ENCODE measurements at places on chromosomes 2 and 18.

GRCh38 chr2:64341461-64341860 is 112.5 kb upstream of the LGALSL start:
- no peak for DNase-seq

GRCh38 chr2:58039170-58039611 is 7.4 kb upstream of the VRK2 start:
- no peak for DNase-seq

DNA sequence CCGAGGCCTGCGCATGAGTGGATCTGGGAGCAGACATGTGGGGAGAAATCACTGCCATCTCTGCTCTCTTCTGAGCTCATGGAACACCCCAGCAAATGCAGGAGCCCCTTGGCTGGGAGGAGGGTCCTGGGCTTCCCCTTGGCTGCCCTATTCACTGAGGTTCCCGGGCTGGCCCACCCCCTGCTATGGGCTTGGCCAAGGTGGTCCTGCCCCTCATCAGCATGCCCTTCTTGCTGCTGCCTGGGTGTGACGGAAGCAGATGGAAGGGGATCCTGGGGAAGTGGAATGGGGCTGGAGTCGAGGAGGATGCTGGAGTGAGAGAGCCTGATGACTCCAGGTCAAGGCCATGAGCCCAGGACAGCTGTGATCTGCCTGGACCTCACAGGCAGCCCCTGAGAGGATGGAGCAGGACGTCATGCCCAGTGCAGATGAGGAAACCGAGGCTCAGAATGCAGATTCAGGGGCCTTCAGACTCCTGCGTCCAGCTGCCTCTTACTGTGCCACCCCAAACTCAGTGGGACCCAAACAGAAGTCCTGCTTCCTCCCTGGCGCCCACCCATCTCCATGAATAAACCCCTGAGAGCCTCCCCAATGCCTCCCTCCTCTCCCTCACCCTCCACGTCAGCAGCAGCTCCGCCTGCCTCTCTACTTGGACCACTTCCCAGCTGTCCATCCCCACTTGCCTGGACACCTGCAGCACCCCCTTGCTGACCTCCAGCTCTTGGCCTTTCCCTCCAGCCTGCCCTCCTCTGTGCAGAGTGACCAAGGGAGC is 4.0 kb downstream of the SNED1 start:
- no peak for DNase-seq

GRCh38 chr18:41121116-41121826 is 833.8 kb upstream of the PIK3C3 start:
- no peak for DNase-seq

DNA sequence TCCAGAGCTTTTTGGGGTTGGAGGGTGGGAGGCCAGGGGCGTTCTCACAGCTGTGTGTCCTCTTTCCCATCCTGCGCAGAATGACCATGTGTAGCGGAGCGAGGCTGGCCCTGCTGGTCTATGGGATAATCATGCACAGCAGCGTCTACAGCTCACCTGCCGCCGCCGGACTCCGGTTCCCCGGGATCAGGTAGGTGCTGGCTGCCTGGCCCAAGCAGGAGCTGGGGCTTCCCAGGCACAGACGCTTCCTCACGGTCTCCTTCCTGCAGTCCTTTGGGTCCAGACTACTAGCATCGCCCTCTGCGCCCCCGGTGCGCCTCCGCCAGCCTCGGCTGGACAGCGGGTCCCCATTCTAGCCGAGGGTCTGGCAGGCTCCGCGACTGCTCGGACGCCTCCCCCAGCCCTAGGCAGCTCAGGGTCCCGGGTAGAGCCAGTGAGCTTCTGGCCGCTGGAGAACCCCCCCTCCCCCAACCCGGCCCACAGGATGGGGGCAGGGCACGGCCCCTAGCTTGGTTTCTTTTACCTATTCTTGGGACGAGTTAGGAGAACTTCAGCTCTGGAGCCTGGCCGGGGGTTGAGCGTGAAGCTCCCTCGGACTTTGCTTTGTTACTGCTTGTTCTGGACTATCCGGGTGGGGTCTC is 756 bp downstream of the ADCYAP1 start:
- DNase-seq = no peak

GRCh38 chr18:3097082-3097481 is 84.1 kb upstream of the LPIN2 start:
- no peak for DNase-seq

DNA sequence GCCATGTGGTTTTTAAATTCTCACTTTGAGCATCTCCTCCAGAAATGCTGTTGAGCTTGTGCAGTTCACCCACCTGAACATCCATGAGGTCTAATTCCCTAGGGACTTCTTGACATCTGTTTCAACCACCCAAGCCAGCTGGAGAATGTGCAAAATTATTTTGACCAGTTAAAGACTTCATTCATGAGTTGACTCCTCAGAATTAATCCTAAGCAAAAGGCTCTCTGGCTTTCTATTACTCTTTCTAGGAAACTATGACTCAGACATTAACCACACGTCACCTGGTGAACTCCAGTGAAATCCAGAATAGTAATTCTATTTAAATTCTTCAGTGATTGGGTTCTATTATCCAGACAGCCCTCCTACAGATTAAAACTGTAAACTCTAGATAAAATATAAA is 247.5 kb downstream of the NBAS start:
- no peak for DNase-seq

- no peak for DNase-seq
Observed at GRCh38 chr2:144461308-144461766, 58.6 kb downstream of the ZEB2 start.

- DNase-seq = no peak
Observed at GRCh38 chr18:48833701-48834412, 116.9 kb downstream of the SMAD7 start.

GRCh38 chr2:239465017-239466001 is 64.5 kb upstream of the HDAC4 start:
- DNase-seq = peak; percentile 87

GRCh38 chr2:48855142-48855541 is 99.6 kb upstream of the LHCGR start:
- DNase-seq = no peak

DNA sequence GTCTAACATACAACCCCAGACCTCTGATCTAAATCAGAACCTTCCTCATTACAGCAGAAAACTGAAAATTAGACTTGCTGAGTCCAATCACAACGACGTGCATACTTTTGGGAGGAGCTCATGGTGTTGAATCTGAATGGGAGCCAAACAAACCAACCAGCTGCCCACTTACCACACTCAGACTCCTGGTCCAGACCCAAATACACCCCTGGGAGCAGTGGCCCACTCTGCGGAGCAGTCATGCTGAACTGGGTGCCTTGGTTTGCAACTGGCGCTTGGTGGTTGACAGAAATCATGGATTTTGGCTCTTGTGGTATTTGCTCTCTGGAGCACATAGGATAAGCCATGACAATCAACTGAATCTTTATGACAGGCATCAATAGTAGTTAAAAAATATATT is 253.6 kb upstream of the TNP1 start:
- DNase-seq = no peak

- no peak for DNase-seq
Observed at GRCh38 chr18:8643326-8643878, 34.2 kb downstream of the RAB12 start.

DNA sequence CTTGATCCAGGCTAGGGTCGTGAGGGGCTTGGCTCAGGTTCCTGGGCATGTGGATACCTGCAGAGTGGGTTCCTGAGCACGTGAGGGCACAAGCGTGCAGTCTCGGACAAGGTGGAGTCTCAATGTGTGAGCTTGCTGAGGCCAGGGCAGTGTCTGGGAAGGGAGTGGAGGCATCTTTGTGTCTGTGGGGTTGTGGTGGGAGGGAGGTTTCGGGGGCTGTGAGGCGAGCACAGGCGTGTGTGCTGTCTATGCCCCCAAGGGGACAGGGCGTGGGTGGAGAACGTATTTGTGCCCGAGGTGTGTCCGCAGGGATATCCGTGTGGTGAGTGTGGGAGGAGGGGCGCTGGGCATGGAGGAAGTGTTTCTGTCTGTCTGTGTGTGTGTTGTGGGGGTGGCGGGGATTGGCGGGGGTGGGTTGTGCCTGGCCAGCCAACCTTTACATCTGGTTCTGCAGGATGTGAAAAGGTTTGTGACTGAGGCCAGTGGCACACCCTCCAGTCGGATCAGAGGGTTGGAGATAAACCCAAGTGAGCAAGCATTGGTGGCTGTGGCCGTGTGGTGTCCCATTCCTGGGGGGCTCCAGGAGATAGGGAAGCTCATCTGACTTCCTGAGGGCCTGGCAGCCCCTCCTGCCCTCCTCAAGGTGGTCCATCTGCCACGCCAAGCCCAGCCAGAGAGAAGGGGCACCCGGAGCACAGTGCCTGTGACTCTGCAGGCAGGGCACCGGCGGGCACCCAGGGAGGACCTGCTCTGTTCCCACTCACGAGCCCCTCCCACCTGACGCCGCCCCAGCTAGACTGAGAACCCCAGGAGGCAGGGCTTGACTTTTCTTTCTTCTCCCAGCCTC is 57.1 kb downstream of the ZFP36L2 start:
- no peak for DNase-seq

DNA sequence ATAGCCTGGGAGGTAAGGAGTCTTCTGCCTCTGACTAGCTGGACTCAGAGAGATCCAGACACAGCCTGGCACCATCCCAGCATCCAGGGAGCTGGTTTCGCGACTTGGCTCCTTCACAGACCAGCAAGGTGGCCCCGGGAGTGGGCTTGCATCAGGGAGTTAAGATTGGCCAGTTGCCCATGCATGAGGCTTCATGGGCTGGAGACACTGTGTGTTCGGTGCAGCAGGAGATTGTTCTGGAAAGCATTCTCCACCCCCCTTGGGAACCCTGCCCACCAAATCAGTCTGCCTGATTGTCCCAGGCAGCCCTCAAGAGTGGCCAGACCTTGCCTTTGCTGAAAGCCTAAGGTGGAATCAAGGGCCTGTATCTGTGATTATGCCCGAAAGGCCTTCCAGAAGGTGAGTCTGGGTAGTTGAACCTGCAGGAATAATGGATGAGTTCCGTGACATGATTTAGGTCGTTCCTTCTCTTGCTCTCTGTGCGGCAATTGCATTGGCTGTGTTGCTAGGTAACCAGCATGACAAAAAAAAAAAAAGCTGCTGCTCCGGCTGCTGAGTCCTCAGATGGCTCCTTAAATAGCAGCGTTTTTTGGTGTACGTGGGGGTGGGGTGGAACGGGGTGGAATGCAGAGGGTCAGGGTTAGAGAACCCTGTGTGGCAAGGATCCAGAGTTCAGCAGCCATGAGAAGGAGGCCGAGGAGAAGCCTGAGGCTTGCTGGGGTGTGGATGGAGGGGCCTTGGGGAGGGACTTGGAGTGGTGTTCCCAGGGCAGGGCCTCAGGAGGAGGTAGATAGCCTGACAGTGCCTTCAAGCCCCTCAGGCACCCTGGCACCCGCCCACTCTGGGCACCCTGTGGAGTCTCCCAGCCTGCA is 93.0 kb upstream of the MCFD2 start:
- DNase-seq = no peak

GRCh38 chr2:126932966-126933710 is 34.4 kb downstream of the TEX51 start:
- DNase-seq = no peak

DNA sequence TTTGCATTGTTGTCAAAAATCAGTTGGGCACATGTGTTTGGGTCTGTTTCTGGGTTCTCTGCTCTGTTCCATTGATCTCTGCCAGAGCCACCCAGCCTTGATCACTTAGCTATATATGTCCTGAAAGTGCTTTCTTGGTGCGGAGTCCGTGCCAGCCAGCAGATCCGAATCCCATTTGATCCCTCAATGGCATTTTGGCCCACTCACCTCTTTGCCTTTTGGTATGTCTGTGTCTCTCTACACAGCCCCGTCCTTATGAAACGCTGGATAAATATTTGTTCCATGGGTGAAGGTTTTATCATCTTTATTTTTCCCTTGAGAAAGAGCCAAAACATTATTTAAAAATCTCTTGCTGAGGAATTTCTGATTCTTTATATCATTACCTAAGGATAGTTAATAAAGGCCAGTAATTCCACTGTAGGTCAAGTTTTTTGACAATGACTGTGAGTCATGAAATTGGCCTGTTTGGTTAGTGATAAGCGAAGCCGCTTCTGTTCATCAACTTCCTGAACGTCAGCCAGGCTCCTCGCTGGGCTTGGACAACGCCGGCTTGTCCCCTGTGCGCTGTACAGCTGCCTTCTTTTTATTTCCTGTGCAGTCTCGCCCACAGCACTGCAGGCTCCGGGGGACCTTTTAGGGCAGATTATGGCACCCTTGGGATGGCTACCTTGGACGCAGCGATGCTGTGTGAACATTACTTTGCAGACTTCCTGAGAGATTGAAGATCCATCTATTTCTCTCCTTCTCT is 24.9 kb downstream of the MTCL1 start:
- no peak for DNase-seq

GRCh38 chr2:20478961-20479360 is 32.1 kb downstream of the RHOB start:
- peak; percentile 80 for DNase-seq

DNA sequence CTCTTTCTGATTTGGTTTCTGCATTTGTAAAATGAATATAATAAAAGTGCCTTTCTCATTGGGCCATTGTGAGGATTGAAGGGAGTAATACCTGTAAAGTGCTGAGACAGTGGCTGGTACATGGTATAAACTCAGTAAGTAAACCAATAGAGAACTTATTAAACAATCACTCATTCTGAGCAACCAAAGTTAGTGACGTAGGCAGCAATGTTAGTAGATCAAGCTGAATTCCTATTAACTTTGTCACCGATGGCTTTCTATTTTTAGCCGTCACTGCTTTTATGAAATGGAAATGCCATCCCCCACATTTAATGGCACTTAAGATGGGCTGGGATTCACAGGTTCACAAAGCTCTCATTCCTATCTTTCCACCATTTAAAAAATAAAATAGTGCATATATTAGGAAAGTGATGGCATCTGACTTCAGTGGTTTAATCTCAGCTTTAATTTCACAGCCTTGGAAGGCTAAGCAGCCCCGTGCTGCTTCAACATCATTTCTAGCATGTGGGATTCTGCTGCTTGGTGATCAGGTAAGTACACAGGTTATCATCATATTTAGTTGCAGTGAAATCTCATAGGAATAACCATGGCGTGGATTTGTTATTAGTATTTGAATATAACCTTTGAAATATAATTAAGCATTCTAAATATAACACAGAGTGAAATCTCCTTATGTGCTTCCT is 17.6 kb upstream of the PPP4R1 start:
- DNase-seq = no peak

- DNase-seq = no peak
Observed at GRCh38 chr18:60981682-60982328, 351.4 kb upstream of the CDH20 start.

- DNase-seq = no peak
Observed at GRCh38 chr18:12255626-12256026, 1.5 kb downstream of the CIDEA start.

DNA sequence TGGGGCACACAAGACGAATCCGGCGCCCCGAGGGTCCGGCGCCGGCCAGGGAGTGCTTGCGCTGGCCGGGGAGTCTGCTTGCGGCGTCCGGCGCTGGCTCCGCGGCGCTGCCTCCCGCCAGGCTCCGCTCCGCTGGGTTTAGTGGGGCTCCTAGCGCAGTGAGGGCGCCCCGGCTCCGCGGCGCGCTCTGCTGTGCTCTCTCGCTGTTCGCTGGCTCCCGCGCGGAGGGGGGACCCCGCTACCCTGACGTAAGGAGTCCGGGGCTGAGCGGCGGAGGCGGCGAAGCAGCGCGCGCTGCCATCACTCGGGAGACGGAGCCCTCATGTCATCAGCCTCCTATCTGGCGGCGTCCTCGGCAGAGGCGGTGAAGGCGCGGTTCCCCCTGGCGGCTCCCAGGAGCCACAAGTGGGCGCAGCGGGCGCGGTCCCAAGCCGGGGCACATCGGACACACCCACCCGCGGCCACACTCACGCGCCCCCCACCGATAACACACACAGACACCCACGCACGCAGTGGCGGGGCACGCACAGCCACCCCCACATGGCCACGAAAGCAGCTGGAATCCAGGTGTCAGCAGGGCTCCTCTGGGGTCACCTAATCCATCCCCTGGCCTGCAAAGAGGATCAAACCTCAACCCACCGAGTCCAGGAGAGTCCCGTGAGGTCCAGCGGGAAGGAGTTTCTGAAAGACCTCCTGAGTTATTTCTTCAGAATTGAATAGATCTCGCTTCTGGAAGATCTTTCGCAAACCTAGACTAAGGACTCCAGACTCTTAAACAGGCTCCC is at the start of gene C1QL2:
C1QL2 (minus strand) TSS at position 189 of the 785 bp plus-strand sequence. CDS start 482 bp downstream, outside the sequence.
- DNase-seq = no peak
